ENCODE measurements at places on chromosomes 12 and 14.

- DNase-seq = no peak
Measured at GRCh38 chr14:89198544-89199329, 218.3 kb downstream of the FOXN3 start.

GRCh38 chr12:86660488-86661147, 404.4 kb upstream of the MGAT4C start:
- DNase-seq = peak; percentile 80

DNA sequence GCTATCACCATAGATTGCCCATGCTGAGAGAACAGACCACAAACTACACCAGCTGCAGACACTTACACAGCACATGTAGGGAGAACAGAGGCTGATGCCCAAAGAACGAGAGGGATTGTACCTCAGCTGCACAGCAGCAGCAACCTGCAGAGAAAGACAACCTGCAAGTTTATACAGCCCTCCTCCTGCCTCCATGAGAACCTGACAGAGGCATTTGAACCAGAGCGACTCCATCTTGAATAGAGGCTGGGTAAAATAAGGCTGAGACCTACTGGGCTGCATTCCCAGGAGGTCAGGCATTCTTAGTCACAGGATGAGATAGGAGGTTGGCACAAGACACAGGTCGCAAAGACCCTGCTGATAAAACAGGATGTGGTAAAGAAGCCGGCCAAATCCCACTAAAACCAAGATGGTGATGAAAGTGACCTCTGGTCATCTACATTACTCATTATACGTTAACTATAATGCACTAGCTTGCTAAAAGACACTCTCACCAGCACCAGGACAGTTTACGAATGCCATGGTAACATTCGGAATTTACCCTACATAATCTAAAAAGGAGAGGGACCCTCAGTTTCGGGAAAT, 262.4 kb upstream of the HMGA2 start:
- DNase-seq = no peak

DNA sequence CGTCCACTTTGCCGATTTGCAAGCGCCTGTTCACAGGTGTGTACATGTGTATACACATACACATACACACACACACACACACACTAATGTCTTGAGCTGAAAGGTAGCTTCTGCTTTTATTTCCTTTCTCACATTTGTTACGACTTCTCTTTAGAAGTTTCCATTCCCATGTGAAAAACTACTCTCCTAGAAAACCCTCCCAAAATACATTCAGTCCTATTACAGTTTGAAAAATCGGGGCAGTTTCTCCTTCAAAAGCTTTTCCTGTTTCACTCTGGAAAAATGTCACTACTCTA, 3.9 kb downstream of the BLTP3B start:
- no peak for DNase-seq

GRCh38 chr14:63840981-63841380, 11.8 kb upstream of the SYNE2 start:
- DNase-seq = peak; percentile 32

DNA sequence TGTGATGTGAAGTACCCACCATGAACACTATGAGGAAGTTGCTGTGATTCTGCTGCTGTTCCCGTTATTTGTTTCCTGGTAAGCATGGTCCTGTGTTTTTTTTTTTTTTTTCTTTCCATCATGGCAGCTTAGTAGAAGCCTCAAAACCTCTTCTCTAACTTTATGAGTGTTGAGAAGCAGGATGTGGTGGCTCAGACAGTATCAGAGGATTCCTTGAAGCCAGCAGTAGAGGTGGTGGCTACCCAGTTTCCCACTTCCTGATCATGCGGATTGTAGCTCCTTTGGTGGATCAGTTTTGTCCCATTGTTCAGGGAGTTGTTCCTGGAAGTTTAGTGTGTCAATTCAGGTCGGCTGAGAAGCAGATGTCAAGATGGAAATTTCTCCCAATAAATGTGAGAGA, 175.8 kb downstream of the ATP23 start:
- DNase-seq = no peak

DNA sequence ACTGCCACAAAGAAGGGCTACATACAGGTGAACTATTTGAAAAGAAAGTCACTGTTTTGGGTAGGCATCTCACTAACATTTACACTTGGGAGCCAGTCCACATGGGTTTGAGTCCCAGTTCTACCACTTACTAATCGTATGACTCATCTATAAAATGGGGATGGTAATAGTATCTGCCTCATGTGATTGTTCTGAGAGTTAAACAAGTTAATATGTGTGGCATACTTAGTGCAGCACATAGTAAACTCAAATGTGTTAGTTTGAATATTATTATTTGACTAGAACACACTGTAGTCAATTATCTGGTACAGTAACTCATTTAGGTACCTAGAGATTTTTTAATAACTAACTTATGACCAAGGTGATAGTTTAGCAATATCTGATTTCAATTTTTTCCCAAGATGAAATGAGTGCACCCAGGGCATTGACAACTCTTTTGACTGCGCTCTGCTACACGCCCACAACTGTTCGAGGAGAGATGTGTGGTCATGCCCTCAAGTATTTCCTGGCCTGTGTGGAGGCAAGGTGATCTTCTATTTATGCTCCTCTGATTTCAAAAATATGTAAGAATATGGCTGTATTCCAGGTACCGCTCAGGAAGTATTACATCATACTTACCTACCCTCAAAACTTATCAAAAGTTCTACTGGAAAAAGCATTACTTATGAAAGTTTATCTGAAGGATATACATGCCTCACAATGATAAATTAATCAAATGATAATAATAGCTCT, 210.6 kb upstream of the EGLN3 start:
- peak; percentile 83 for DNase-seq

DNA sequence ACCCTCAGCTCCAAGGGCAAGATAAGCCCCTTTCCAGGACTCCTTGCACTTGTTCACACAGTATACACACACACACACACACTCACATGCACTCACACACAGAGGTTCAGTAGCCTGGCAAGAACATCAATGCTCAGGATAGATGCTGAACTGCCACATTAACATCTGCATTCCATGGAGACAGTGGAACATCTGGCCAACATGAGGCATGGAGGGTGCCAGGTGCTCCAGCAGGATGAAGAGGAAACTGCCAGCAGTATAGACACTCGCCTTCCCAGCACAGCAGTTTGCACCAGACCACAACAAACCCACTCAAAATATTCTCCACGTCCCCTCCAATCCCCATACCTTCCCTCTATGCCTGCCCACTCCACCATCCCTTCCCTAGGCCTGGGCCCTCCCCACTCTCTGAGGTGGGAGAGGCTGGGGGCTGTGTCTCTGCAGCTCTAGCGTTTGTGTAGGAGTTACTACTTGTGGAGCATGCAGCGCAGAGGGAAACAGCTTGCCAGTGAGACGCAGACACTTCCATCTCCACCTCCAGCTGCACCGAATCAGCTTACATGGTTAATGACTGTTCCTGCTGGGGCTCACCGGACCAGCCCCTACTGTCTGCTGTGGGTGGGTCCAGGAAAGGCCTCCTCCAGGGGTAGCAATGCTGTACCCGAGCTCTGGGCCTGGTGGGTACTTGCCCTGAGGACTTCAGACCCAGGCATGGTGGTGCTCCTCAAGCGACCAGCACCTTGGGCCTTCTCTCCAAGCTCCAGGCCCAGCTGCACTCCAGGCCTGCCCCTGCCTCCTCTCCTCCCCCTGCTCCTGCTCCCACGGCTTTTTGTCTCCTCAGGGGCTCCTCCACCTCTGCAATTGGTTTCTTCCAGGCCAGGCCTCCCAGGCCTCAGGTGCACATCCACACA, 18.6 kb upstream of the PLEKHG3 start:
- no peak for DNase-seq

- no peak for DNase-seq
Measured at GRCh38 chr12:62407587-62407986, 59.0 kb upstream of the MON2 start.

DNA sequence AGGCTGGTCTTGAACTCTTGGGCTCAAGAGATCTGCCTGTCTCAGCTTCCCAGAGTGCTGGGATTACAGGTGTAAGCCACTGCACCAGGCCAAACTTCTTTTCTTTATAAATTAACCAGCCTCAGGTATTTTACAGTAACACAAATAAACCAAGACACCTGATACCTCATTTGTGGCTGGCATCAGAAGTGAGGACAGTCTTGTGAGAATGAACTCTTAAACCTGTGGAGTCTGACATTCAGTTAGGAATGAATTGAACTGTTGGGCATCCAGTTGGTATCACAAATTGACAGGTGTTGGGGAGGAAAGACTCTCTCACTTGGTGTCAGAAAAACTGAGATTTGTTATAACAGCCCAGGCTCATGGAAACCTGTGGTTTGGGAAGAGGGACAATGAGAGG, 120.5 kb downstream of the DENND5B start:
- no peak for DNase-seq
